ENCODE measurements at places on chromosomes 3 and 15.

- DNase-seq = no peak
Observed at GRCh38 chr3:4061783-4062360, 241.3 kb upstream of the SETMAR start.

DNA sequence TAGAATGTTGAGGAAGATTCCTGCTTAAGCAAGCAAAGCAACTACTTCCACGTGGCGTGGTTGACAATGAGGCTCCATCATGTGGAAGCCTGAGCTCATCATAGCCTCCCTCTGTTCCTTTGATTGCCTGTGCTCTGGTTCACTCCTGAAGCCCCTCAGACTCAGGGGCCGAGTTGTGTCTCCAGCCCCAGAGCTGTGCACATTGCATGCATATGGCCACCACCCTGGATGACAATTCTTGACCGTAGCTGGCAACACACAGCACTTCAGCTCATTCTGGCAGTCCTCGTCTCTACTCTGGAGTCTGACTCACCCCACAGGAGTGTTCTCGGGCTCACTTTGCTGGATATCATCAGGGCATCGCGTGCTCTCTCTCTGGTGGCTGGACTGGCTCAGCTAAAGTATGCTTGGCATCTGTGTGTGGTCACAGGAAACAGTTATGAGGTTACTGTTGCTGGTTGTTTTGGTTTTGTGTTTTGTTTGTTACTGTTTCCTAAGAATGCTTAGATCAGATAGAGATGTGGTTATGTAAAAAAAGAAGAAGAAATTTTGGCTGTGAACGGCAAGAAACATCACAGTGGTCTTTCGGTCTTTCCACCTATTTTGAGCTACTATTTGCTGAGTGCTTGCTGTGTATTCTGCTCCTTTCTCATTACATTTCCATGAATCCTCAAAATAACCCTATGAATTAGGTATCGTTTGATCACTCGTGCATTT lies 41.6 kb upstream of the MRPS22 start:
- DNase-seq = peak; percentile 79

GRCh38 chr15:39581242-39581792 lies 438 bp downstream of the THBS1 start:
- DNase-seq = no peak

DNA sequence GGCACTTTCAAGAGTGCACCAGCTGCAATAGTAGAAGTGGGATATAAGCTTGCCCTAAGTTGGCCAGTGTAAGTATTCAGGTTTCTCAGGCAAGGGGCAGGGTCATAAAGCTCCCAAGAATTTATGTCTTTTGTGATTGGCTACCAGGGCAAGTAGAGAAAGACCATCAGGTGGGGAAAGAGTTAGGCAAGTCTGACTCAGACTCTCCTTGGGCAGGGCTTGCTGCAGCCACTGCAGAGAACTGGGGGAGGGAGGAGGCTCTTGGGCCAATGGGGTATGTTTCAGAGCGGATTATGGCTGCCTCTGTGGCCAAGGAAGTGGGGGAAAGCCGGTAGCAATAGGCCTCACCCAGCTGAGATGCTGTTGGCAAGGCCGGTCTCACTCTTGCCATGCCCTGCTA lies 44.6 kb upstream of the SLC25A36 start:
- no peak for DNase-seq

GRCh38 chr15:57849317-57849716 lies 142.8 kb downstream of the POLR2M start:
- no peak for DNase-seq

- DNase-seq = peak; percentile 47
Observed at GRCh38 chr3:39208463-39209055, 16.2 kb upstream of the XIRP1 start.

DNA sequence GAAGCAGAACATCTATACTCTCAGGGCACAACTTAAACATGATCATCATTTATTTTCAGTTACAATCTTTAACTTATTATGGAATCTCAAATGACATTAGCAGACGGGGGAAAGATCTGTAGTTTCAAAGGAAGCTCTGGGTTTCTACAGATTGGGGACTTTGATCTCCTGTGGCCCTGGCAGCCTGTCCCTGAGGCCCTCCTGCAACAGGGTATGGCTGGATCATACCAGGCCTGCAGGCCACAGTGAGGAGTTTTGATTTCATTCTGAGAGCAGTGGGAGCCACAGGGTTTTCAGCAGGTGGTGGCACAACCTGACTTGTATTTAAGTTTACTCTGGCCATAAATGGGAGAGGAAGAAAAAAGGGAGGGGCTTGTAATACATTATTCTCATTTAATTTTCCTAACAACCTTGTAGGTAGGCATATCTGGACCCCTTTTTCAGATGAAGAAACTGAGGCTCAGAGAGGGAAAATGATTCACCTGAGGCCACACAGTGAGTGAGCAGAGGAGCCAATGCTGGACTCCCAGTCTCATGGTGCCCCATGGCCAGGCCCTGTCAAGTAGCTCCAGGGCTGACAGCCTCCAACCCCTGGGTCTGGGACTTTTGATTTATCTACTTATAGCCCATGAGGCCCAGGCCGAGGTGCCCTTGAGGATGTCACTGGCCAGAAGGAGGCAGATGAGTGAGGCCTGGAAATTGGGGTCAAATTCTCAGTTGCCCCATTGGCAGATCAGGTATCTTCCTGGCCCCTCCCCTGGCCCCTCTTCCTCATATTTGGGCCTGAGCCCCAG lies 71.0 kb downstream of the ATP2B2 start:
- no peak for DNase-seq

DNA sequence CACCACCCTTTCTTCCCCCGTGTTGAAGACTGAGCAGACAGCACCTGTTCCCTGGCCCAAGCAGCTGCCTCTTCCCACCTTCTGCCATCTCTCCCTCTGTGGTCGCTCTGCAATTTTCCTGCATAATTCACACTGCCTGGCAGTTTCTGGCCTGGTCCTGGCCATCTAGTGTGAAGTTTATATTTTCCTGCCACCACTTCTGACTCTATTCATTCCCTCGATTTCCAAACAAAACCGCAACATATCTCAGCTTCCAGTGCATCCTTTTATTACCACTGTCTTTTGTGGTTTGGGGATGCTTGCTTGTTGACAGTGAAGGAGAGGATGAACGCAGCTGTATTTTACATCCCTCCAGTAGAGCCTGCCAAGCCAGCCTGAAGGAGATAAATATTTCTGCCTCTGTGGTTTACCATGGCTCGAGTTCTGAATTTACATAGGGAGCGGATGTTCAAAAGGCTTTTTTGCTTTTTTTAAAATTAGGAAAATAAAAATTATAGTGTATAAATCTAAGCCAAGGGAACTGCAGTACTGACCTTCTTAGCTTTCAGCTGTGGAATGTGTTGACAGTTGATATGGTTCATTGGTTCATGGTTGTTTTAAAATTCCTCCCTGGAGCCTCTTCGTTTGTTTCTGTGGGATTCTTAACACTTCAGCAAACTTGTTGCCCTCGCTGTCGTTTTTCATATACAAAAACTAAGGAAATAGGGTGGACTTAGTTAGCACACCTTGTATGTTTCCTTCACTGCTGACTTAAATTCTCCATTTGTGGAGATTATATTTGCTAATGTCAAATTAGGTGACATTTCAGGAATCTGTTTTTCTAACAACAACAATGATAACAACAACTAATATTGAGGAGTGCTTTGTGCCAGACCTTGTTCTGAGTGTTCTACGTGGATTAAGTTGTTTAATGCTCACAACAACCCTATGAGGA lies 250.5 kb downstream of the ADAMTSL3 start:
- no peak for DNase-seq

DNA sequence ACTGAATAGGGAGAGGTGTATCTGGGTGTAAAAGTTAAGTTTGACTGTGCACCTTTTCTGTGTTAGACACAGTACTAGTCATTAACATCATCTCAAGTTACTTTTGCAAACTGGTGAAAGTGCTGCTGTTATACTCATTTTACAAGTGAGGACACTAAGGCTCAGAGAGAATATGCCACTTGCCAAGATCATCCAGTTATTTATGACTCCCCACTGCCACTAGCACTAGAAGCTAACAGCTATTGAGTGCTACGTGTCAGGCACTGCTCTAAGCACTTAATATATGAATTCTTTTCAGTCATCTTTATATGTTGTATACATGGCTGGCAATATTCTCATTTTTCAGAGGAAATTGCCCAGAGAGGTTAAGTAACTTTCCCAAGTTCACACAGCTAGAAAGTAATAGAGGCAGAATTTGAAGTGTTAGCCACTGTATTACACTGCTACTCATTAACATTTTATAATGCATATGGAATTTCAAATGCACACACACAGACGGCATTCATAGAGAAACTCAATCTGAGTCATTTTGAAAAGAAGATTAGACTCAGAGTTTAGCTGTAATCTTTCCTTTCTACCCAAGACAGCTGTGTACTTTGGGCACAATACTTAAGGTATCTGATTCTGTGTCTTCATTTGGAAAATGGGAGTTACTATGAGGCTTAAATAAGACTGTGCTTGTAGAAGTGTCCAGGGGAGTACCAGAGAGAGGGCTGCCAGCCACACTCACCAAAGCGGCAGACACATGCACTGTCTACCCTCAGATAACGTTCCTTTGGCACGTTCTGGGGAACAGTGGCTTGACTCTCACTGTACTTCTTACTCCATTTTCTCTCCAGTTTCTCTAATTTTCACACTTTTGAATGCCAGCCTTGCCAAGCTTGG lies 1.3 kb upstream of the MASP1 start:
- DNase-seq = no peak

- no peak for DNase-seq
Observed at GRCh38 chr3:187769771-187770170, 24.5 kb upstream of the BCL6 start.

GRCh38 chr15:92663250-92663951 lies 7.8 kb upstream of the FAM174B start:
- no peak for DNase-seq

DNA sequence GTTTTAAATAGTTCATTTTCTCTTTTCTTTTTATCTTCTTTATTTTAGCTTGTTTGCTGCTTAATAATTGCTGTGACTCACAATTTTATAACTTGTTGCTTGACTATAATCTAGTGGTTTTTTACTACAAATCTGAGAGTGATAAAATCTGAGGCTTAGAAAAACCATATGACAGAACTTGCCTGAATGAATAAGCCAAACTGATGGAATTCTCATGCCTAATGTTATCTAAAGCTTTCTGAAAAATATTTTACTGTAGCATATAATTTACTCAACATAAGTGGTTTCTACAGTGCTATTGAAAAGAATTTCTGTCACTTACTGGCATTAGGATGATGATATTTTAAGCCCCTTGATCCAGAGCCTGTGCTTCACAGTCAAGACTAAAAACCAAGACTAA lies 175.1 kb downstream of the VGLL3 start:
- no peak for DNase-seq

DNA sequence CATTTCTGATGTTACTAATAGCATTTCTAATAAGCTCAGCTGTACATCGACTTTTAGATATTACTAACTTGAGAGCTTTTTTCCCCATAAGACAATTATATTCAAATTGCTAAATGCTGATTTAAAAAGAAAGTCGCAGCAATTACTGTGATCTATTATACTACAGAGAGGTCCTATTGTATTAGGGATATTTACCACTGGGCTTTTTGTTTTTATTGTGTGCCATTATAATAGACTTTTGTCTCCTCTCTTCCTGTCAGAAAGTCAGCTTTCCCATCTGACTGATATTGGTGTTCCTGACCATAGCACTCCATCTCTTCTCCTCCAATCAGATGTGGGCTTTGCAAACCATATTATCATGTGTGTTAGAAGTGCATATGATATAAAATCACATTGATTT lies 27.2 kb upstream of the RYR3 start:
- DNase-seq = no peak

DNA sequence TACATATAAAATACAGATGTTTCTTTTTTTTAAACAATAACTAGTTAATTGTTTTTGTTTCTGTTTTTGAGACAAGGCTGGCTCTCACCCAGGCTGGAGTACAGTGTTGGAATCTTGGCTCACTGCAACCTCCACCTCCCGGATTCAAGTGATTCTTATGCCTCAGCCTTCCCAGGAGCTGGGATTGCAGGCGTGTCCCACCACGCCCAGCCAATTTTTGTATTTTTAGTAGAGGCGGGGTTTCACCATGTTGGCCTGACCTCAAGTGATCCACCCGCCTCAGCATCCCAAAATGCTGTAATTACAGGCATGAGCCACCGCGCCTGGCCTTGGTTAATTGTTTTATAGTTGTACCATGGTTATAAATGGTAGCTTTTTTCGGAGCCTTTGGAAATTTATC lies 72.3 kb downstream of the PIAS1 start:
- DNase-seq = no peak

GRCh38 chr3:57132674-57133073 lies 32.5 kb downstream of the IL17RD start:
- DNase-seq = no peak

DNA sequence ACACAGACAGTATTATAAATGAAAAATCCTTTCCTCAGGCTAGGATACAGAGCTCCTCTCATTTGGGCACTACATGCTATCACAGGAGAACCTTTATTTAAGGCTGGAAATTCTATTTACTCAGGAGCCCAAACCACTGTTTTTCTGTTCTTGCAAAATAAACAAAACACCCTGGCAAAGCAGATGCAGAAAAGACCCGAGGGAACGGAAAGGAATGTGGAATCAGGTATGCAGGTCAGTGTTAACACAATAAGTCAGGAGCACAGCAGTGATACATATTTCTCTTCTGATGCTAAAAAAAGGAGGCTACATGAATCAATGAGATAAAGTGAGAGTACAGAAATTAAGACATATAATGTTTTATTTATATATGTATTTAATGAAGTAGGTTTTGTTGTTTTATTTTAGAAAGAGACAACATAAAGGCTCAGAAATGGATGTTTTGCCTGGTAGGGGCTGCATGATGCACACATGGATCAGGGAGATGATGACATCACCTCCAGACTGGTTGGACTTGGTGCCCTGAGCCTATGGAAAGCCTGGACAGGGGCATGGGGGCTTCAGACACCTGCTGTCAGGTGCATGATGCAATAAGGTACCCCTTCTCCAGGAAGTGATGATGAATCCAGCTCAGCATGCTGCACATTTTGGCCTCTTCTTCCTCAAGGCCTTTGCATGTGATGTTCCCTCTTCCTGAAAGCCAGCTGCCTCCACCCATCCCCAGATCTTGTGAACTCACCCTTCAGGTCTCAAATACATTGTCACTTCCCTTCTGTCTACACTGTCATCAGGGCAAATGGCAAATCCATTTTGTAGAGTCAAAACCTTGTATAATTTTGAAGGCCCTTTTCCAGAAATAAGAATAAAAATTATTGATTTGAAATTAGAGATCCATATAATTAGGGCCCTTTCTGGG lies 19.1 kb upstream of the RBP1 start:
- no peak for DNase-seq

Data from LoVo (cell line).